ENCODE measurements at places on chromosomes 16 and 17. TPM values are rescaled to one million over a fixed set of nuclear protein-coding genes. Genes with fewer than 3 reads are reported as not detected.

Gene JMJD8
- 22.4 TPM for total RNA-seq

Gene ADAM11
- under 0.01 TPM for total RNA-seq

Gene OR1F1
- not detected for total RNA-seq

Gene ATP2C2
- under 0.01 TPM for total RNA-seq

Gene CA7
- not detected for total RNA-seq

Gene PRSS22
- total RNA-seq: not detected

Gene EVPLL
- not detected for total RNA-seq

Gene EIF3CL
- 89.8 TPM for total RNA-seq

Gene NAGLU
- 20.7 TPM for total RNA-seq

Gene SCNN1B
- 18.8 TPM for total RNA-seq

Gene TUBB3
- 33.5 TPM for total RNA-seq

Gene NSRP1
- total RNA-seq: 12.5 TPM

Gene KRTAP9-4
- not detected for total RNA-seq

Gene KCNH6
- under 0.01 TPM for total RNA-seq

Gene AXIN2
- total RNA-seq: 1.6 TPM

Gene PLLP
- total RNA-seq: 6.3 TPM

Gene CD300E
- not detected for total RNA-seq

Gene C16orf89
- not detected for total RNA-seq

Gene TPSD1
- total RNA-seq: not detected

Gene NPIPB2
- 1.8 TPM for total RNA-seq

Gene OR4D1
- total RNA-seq: not detected

Gene ATXN7L3
- total RNA-seq: 41.7 TPM

Gene PDILT
- total RNA-seq: not detected

Gene CLEC10A
- 1.7 TPM for total RNA-seq

Gene SMPD3
- total RNA-seq: under 0.01 TPM

Gene TBC1D26
- not detected for total RNA-seq

Gene MILR1
- total RNA-seq: 0.60 TPM

Gene C17orf67
- total RNA-seq: 18.1 TPM

Gene CEMP1
- not detected for total RNA-seq

Gene SLC16A13
- total RNA-seq: 1.3 TPM

Gene GRIN2A
- not detected for total RNA-seq

Gene CCL1
- not detected for total RNA-seq

Gene CDK3
- total RNA-seq: 0.22 TPM

Gene DPEP2
- total RNA-seq: 8.9 TPM

Gene ORC6
- 2.4 TPM for total RNA-seq

Gene GPS2
- total RNA-seq: 33.5 TPM

Gene ABCA3
- 20.3 TPM for total RNA-seq

Gene SOX8
- 0.60 TPM for total RNA-seq

Gene OR3A3
- total RNA-seq: not detected

Gene FAM20A
- not detected for total RNA-seq

Gene TPSG1
- total RNA-seq: not detected

Gene CMTM1
- 1.8 TPM for total RNA-seq
